ENCODE measurements at places on chromosomes 7 and 10.

- DNase-seq: no peak
Measured at GRCh38 chr7:79298145-79298760, 155.2 kb downstream of the MAGI2 start.

DNA sequence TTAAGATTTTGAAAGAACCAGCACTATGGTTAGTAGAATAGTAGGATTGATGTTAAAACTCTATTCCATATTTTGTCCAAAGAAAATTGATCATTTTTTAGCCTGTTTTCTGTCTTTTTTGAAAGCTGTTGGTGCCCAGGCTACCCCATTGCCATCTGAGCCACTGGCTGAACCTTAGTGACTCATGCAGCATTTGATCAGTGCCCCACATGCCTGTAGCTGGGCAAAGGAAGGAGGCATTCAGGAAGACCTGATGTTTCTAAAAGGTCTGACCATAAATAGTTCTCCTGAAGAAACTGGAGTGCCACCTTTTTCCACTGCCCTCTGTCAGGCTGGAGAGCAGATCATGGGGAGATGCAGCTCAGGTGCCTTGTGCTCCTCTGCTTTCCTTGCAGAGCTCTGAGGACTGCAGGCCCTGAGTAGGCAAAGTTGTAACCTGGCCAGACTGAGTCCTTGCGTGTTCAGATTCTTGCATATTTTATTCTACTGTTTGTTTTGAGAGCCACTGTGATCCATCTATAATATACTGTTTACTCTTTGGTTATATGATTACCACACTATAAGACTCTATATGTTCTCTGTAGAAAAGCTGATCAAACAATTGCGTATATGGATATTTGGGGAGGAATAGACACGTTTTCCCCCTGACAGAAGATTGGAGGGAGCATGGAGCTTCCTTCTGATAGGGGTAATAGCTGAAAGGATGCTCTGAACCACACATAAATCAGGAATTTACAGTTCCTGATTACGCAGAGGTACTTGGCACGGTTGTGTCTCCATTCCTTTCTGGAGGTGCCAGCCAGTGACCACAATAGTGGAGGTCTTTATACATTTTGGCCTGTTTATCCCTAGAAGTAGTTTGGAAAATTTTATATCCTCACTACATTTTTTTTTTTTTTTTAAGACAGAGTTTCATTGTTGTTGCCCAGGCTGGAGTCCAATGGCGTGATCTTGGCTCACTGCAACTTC, 48.9 kb upstream of the GJD4 start:
- no peak for DNase-seq

DNA sequence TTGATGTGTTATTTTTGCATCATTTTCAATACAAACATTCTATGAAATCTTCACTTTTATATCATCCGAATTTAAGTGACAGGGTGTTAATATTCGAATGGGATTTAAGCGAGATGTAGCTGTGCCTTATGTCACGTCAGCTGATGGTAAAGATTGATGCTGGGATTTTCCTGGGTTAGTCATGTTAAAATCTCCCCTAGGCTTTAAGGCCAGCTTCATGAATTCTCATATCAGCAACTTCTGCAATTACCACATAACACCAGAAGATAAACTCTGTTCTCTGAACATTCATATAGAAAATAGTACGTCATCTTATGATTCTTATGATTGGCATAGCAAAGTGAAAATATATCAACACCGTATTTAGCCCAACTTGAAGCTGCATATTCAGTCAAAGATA, 669.2 kb downstream of the PCDH15 start:
- DNase-seq: no peak

DNA sequence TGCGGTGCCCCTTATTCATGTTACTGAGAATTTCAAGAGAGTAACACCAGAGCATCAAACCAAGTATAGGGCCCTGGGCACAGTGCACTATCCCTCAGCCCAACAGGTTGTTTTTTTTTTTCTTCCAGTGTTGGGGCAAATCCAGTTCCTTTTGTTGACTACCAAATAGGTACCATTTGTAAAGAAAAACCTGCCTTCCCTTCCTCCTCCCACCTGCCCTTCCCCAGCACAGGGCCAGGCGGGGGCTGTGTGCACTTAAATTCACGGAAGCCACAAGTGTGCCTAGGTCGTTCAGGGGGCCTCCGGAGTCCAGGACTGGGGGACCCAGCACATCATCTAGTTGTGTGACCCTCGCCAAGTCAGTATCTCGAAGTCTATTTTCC, 595 bp upstream of the SFXN4 start:
- no peak for DNase-seq

DNA sequence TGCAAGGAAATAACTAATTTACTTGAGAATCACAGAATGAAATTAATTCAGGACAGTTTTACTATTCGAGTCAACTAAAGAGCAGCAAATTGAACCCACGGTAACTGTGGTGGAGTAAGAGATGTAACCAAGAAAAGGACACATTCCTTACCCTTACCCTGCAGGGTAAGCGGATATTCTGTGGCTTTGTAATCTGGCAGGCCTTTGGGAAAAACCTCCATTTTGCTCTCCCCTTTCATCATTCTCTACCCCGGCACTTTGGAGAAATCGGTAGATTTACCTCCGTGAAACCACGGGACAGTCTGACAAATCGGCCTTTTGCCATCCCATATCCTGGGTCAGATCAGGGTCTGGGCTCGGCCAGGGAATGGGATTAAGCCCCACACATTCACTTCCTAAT, 18.4 kb downstream of the RCC1L start:
- DNase-seq: no peak

All from CD4-positive, alpha-beta T cell treated with Interleukin-15 for 1 hour (primary cell).